ENCODE measurements at places on chromosomes 1 and 21. TPM values are rescaled to one million over a fixed set of nuclear protein-coding genes. Genes with fewer than 3 reads are reported as not detected.

The RASAL2 gene
- total RNA-seq, result 51.6 TPM

The GSTM5 gene
- 16.9 TPM for total RNA-seq

The FASLG gene
- total RNA-seq, result not detected

The AMIGO1 gene
- total RNA-seq, result 13.3 TPM

The CHI3L2 gene
- total RNA-seq, result not detected

The CASZ1 gene
- total RNA-seq, result 58.1 TPM

The VSIG8 gene
- total RNA-seq, result not detected
